ENCODE measurements at places on chromosomes 12 and 14.

GRCh38 chr12:47207340-47207717 is 127.6 kb upstream of the AMIGO2 start:
- DNase-seq: peak; percentile 52

- no peak for DNase-seq
Observed at GRCh38 chr12:16175840-16176239, 101.6 kb downstream of the SLC15A5 start.

GRCh38 chr12:34397591-34398365 is 375.5 kb downstream of the ALG10 start:
- DNase-seq: no peak

DNA sequence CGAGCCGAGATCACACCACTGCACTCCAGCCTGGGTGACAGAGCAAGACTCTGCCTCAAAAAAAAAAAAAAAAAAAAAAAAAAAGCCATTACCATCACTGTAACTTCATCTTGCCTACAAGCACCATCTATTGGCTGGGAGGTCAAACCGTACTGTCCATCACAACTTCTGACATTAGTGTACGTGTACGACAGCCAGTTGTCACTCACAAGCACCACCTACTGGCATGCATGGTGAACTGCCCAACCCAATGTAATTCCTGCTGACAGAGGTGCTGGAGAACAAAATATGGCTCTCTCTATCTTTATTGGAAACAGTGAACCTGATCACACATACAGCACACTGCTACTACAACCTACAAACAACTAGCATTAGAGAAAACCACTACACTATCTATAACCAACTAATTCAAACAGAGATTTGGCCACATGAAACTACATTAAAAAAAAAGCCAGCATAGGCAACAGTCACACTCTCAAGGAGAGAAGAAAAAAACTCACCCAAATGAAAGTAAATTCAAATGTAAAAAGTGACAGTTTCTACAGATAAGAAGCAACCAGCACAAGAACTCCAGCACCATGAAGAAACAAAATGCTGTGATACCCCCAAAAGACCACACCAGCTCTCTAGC is 82.3 kb downstream of the PUS7L start:
- no peak for DNase-seq

- no peak for DNase-seq
Observed at GRCh38 chr12:117279606-117280005, 81.8 kb downstream of the NOS1 start.

- no peak for DNase-seq
Observed at GRCh38 chr14:94059998-94060397, 21.0 kb downstream of the DDX24 start.

Data from CD4-positive, alpha-beta T cell treated with Interleukin-4 for 4 hours (primary cell).